Right hindlimb (tissue), 1 donor: ENCODE measurements at places on chromosomes 1 and 21.

DNA sequence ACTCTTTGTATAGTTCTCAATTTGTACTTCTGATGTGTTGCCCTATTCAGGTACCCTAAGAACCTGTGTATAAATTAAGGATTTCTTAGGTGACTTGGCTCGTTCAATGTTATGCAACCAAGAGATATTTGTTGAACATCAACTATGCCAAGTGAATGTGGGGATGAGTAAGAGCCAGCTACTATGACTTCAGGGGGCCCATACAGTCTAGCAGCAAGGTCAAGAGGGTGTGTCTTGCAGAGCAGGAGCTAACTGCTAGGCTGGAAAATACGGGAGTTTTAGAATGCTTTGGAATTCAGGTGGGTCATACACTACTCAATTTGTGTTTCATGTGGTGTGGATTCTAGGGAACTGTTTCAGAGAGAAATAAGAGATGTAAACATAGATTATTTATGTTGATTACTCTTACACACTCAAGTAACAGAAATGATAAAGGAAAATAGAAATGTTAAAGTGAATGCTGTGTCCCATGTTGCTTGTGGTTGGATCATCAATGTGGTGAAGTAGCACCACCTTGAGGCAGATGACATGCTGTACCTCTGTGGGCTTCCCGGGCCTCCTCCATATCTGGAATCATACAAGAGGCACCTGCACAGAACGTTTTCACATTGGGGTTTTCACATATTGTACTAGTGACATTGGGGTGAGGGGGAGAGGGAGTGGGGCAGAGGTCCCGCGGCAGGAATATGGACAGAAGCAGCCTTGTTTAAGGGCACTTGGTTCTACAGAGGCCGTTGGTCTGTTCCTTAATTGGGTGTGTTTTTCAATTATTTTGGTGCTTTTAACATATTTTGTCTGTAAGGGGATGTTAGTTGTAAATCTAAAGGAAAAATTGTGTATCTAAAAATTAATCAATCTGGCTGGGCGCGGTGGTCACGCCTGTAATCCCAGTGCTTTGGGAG lies 12.4 kb downstream of the ARPC5 start:
- peak; percentile 51 for DNase-seq

GRCh38 chr1:87523466-87523865 lies 194.8 kb downstream of the LMO4 start:
- DNase-seq: peak; percentile 39

- DNase-seq: no peak
Measured at GRCh38 chr1:14520514-14521163, 77.8 kb upstream of the KAZN start.

GRCh38 chr1:203197625-203198024 lies 11.1 kb upstream of the CHI3L1 start:
- DNase-seq: no peak

- DNase-seq: no peak
Measured at GRCh38 chr21:42595283-42596187, 57.9 kb upstream of the PDE9A start.

GRCh38 chr1:31679676-31680230 lies 24.1 kb downstream of the COL16A1 start:
- DNase-seq: no peak

- DNase-seq: no peak
Measured at GRCh38 chr21:46055863-46056281, 42.0 kb upstream of the COL6A2 start.

GRCh38 chr1:38094711-38095290 lies 48.2 kb upstream of the POU3F1 start:
- no peak for DNase-seq

GRCh38 chr1:181073638-181074037 lies 14.9 kb upstream of the IER5 start:
- no peak for DNase-seq

DNA sequence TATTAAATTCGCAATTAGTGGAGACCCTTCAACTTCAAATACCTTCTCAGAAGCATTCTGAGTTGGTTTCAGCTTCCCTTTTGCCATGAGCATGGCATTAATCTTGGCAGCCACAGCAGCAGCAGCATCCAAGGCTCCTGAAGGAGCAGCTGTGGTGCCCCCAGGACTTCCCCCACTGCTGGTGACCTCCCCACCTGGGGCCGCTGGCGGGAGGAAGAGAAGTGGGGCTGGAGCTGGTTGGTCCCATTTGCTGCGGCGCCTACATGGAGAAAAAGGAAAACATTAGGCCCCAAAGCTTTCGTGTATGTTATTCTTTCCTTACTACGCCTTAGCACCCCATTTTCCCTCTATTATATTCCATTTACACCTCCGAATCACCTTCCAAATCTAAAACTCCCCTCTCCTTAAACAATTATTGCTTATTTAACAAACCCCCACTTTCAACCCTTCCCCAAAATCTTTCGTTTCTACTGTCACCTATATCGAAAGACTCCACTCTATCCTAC lies 569 bp downstream of the KHDC4 start:
- no peak for DNase-seq

DNA sequence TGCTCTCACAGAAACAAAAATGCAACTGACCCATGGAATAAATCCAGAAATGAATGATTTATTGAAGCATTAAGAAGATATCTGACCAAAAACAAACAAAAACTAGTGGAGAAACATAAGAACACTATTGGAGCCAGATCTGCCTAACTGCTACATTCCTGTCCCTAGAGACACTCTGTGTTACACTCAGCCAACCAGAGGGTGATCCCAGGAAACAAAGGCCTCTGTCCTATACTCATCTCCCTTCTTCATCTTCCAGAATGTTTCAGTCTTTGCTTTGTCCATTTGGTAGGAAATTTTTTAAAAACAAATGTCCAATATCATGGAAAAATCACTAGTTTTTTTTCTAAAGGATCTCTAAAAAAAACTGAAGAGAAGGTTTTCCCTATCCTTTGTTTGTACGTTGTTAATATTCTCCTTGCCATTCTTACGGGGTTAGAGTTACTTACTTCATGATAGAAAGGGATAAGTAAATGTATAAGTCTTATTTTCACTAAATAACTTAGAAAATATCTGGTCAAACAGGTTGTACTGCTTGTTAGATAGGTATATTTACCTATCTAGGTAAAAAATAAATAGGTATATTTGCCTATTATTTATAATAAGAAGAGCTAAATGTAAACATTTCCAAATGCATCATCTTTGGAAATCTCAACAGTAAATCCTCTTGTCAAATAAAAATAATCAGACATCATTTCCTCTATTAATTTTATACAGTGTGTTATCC lies 59.1 kb downstream of the NME7 start:
- DNase-seq: no peak
